Kasumi-1 (cell line): ENCODE measurements at places on chromosomes 1 and 21.

GRCh38 chr1:1118876-1119220 lies 3.0 kb upstream of the C1orf159 start:
- DNase-seq: no peak

DNA sequence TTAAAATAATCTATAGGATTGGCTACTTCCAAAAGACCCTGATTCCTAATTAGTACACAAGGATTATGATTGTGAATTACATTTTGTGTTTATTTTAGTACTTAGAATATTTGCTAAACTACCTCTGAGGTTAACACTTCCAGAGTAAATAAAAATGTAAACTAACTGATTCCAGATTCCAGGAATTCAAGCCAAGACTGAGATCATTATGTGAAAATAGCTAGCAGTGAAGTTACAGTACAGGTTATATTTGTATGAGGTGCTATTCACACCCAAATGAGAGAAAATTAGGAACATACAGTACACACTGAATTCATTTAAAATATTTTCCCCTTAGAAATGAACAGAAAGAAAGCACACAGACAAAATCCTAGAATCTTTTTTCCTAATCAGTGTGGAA lies 28.8 kb downstream of the TTLL7 start:
- DNase-seq: no peak

DNA sequence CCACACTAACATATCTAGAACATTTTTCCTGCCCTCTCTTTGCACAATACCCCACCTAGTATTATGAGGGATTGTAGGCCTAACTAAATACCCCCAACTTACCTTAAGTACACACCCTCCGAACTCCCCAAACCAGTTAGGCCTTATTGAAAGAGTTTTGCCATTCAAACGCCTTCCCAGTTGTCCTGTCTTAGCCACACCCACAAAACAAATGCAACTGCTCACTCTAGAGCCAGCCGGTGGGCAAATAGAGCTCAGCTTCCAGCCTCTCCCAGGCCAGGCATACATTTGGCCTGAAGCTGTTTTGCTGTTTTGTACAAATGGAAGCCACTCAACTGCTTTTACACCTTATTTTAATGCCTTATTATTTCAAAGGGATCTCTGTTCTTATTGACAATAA lies 224.2 kb upstream of the RUNX1 start:
- no peak for DNase-seq

DNA sequence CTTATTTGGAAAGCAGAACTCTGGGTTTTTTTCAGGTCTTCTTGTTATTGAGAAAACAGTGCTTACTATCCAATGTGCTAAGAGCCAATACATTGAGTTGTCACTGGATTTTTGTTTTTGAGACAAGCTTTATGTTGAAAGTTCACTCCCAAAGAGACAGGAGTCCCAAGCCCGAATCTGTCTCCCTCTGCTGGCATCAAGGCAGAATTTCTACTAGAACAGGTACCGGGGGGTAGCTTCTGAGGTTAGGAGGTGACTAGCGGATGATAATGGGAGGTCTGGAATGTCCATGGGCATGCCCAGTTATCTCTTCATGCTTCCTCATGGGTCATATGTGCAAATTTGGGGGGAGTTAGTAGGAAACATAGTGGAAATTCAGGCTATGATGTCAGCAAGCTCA lies 25.1 kb downstream of the ZNF124 start:
- DNase-seq: peak; percentile 15

DNA sequence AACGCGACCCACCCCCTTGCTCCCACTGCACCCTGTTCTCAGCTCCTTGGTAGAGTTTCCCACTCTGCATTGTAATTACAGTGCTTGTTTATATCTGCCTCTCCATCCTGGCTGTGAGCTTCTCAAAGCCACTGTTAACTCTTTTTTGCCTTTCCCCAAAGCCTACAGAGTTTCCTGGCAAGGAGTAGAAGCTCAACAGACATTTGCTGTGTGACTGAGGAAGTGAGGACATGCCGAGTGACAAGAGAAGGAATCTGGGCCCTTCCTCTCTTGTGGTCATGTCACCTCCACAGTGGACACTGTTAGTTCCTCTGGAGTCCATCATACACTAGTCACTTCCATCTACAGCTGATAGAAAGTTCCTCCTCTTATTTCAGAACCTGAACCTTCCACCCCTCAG lies 6.1 kb upstream of the IGSF8 start:
- DNase-seq: peak; percentile 24

DNA sequence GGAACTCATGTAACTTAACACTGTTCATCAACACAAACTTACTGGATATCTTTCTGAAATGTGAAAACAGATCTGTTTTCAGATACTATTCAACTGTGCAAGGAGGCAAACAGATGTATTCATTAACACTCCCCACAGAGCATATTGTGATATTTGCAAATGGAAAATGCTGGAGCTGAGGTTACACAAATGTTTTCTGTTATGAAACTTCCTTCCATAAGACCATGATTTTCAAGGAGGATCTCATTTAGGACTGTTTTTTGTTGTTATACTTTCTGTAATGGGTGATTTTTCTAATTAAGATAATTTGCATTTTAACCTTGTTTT lies 56.1 kb downstream of the GABPA start:
- DNase-seq: no peak

- no peak for DNase-seq
Measured at GRCh38 chr1:183040547-183040971, 17.3 kb downstream of the LAMC1 start.

DNA sequence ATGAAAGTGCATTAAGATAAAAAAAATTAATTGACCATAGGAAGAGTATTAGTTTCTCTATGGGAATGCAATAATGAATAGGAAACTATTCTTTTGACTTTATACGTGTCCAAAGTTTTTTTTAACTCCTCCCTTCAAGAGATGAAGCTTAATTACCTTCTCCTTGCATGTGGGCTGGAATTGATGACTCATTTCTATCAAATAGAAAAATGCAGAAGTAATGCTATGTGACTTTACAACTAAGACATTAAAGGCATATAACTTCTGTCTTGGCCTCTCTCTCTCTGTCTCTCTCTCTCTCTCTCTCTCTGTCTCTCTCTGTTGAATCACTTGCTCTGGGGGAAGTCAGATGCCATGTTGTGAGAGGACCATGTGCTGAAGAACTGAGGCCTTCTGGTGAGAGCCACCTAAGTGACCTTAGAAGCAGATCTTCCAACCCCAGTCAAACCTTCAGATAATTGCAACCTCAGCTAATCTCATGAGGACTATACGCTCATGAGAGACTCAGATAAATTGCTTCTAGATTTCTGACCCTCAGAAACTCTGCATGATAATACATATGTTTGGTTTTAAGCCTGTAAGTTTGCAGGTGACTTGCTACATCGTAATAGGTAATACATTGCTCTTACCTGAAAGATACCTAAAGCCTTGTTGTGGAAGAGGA lies 414.2 kb downstream of the KCNT2 start:
- DNase-seq: peak; percentile 53

GRCh38 chr1:220325306-220325995 lies 53.2 kb upstream of the RAB3GAP2 start:
- peak; percentile 10 for DNase-seq

GRCh38 chr1:151961833-151962232 lies 31.8 kb downstream of the S100A10 start:
- no peak for DNase-seq

GRCh38 chr1:58849551-58849950 lies 65.7 kb upstream of the JUN start:
- DNase-seq: no peak

DNA sequence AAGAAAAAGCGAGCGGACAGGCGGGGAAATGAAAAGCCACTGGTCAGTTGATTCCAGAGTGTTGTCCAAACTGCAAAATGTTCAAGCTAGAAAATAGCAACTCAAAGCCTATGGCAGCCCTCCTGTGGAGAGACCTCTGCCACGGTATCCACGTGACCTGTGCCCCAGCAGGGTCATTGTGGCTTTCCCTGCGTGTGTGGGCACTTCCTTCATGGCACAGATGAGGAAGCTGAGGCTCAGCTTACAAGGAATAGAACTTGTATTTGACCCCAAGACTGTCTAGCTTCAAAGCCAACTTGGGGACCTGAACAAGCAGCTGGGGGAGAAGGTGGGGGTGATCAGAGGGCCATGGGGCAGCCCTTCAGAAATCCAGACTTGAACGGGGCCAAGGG lies 15.6 kb upstream of the PLEKHG5 start:
- DNase-seq: peak; percentile 72

GRCh38 chr1:182617014-182617429 lies 12.8 kb upstream of the RGS16 start:
- no peak for DNase-seq

GRCh38 chr1:161068306-161069234 lies 1.1 kb downstream of the ARHGAP30 start:
- DNase-seq: peak; percentile 98

GRCh38 chr1:84347271-84347931 lies 45.9 kb downstream of the SAMD13 start:
- no peak for DNase-seq

DNA sequence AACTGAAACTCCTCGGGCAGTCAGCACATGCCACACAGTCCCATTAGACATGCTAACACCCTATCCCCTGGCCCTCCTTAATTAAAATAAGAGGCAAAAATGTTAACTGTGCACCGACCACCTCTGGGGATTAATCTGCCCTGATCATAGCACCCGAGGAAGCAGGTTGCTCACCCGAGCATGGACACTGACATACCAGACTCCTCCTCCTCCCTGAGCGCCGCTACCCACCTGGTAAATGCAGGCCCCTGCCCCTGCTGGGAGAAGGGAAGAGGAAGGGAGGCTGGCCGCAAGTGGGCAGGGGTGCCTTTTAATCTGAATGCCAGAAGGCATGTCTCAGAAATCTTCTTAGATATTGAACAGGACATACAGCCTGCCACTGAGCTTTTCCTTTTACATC lies 360.9 kb downstream of the RRAGC start:
- DNase-seq: no peak

GRCh38 chr21:46226920-46227599 lies 1.5 kb downstream of the LSS start:
- DNase-seq: no peak

- DNase-seq: no peak
Measured at GRCh38 chr1:154342132-154342531, 16.8 kb downstream of the ATP8B2 start.

DNA sequence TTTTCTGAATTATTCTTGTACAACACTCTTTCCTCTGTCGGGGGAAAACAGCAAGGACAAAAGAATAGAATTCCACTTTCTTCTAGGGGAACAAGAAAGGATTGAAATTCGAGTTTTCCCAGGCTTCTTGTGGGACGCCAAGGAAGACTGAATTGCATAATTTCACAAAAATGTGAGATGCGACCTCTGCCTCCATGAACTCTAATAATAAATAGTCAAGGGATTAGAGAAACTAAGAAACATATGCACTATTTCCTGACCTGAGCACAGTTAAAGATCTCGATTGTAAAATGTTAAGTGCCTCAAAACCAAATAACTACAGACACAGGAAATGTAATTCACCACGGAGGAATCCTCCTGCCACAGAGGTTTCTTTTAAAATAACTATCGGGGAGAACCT lies 117.3 kb upstream of the MARK1 start:
- peak; percentile 23 for DNase-seq

DNA sequence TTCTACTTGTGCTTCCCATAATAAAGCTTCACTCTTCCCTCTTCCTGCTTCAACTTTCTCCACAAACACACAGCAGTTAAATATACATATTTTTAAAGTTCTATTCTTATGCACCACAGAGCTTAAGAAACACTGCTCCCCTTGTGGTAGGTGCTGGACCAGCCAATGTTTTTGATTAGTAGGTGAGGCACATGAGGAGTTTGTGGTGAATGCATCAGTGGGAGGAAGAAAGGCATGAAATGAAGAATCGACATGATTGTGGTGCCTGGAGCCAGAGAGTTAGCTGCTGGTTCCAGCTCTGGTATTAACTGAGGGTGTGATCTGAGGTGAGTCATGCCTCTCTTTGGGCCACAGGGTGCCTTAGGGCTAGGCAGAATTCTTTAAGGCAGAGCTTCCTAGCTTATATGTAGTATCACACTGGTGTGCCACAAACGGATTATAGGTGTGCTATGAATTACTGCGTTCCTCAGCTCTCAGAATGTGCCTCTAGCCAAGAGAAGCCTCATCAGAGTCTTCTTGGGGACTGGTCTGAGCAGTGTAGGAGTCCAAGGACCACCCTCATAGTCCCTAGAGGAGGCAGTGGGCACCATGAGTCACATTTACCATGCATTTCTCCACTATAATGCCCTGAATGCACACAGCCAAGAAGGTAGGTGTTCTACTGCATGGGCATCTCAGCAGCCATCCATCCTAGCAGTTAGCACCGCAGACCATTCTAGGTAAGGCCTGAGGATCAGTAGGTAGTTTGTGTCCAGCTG lies 97.4 kb upstream of the SGIP1 start:
- peak; percentile 53 for DNase-seq

- no peak for DNase-seq
Measured at GRCh38 chr1:235766794-235767285, 99.9 kb downstream of the LYST start.

- no peak for DNase-seq
Measured at GRCh38 chr1:28417926-28418637, 48.5 kb downstream of the PHACTR4 start.

DNA sequence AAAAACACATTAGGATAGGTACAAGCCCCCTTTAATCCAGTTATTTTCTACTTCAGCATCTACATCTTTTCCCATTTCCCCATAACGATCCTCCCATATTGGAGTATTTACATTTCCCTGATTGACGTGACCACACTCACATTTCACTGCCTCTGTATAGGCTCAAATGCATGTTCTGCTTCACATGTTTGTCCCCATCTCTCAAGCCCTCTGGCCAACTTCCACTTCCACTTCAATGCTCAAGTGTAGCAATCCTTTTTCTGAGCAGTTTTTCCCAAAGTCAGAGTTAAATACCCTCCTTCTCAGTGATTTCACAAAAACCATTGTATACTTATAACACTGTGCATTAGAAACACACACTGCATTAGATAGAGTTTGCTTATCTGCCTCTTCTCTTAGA lies 61.8 kb upstream of the TTLL7 start:
- no peak for DNase-seq

GRCh38 chr1:231016234-231016633 lies 23.8 kb downstream of the FAM89A start:
- DNase-seq: no peak

DNA sequence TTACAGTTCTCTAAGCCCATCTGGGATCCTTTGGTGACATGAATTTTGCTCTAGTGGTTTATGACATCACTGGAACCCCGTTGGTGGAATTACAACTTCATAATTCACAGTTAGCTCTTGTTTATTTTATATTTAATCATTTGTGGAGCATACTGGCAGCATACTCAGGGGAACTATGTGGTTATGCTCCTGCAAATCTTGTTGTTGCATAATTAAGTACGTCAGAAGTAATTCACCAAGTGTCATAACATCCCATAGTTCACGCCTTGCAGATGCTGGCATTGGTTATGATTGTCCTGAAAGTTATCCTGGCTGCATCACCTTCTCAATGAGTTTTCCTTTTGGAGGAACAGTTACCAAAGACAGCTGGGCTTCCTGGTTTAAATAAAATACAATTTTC lies 16.5 kb downstream of the PRRX1 start:
- no peak for DNase-seq

- no peak for DNase-seq
Measured at GRCh38 chr1:162157469-162157868, 88.0 kb downstream of the NOS1AP start.

- DNase-seq: no peak
Measured at GRCh38 chr1:236700903-236701302, 14.6 kb downstream of the ACTN2 start.
